ENCODE measurements at places on chromosomes 2 and 18.

GRCh38 chr2:164606557-164606956 lies 14.7 kb downstream of the GRB14 start:
- DNase-seq: no peak

DNA sequence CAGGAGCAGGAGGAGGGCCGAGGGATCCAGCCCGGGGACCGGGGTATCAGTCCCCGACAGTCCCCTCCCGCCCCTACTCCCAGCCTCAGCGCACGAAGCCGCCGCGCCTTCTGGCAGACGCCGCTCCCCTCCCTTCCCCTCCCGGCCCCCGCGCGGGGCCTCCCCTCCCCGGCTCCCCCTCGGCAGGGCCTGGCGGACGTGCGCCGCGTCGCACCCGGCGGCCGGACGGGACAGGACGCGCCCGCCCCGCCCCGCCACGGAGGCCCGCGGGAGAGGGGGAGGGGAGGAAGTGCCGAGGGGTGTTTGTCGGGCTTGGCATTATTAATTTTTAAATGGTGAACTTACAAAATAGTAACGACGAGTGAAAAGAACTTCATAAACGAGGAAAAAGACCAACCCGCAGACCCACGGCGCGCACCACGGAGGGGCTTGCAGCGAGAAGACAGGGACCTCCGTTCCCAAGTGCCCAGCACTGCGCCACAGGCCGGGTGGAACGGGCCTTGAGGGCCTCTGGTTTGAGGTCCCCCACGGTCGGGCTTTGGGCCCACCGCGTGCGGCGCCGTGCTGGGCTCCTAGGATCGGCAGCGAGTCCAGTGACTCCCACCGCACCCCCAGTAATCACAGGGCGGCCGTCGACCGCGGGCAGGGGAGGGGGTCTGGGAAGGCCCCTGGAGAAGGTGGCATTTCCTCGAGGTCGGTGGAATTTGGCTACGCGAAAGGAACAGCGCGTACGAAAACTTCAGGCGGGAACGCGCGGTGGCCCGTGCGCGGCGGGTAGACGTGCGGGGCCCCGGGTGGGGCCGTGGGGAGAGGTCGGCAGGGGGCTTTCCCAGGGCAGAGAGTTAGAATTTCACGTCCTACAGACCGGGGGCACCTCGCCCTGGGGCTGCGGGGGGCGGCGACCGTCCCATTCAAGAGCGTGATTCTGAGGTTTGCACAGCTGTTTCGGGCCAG lies 954 bp upstream of the CTDSP1 start:
- peak; percentile 78 for DNase-seq

GRCh38 chr2:218577482-218578220 lies 9.0 kb downstream of the CNOT9 start:
- no peak for DNase-seq

GRCh38 chr18:48988508-48989303 lies 37.9 kb upstream of the SMAD7 start:
- no peak for DNase-seq

DNA sequence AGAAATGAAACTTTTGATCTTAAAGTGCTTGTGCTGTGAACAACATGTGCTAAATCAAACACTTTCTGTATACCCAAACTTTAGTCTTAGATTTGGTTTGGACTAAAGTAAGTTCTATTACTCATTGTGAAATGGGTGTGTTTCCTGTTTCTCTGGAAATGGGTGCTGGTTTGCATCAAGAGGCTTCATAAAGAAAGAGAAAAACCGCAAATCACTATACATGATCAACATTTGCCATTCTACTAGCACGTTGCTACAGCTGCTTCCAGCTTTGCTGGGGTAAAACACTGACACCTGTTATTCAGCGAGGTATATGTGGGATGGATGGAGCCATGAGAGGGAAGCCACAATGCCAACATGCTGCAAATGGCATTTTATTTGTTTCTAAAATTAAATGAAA lies 547.0 kb upstream of the ACVR2A start:
- DNase-seq: no peak

DNA sequence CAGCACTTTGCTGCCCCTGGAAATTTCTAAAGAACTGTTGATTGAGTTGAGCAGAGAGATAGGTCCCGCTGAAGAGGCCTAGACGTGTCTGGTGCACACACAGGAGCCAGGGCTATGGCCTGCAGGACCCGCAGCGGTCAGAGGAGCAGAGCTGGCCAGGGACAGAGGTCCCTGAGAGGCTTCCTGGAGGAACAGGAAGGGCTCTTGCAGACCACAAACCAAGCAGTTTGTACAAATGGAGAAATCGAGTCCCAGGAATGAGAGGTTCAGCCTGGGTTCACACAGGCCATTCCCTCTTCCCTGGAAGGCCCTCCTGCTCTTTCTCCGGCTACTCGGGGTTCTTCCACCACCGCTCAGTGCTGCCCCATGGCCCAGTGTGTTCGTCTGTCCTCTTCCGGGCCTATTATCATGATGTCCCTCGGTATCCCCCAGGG lies 1.2 kb upstream of the BIN1 start:
- no peak for DNase-seq

DNA sequence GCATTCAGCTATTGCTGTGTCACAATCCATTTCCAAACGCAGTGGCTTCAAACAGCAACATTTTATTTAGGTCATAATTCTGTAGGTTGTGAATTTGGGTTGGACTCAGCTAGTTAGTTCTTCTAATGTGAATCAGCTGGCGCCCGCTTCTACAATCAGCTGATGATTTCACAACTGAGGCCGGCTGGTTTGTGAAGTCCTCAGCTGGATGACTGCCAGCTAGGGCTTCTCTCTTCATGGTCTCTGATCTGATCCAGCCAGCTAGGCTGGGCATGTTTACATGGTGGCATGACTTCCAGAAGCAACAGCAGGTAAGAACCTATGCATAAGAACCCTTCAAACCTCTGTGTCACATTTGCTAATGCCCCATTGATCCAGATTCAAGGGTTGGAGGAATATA lies 172.0 kb downstream of the SLC4A10 start:
- no peak for DNase-seq

- no peak for DNase-seq
Observed at GRCh38 chr18:57827646-57828045, 24.5 kb upstream of the ATP8B1 start.

GRCh38 chr18:3808985-3809780 lies 359.2 kb downstream of the TGIF1 start:
- DNase-seq: no peak

- peak; percentile 14 for DNase-seq
Observed at GRCh38 chr2:10331702-10332401, 29.1 kb downstream of the HPCAL1 start.

- DNase-seq: no peak
Observed at GRCh38 chr2:151280271-151280670, 9.2 kb downstream of the NMI start.

DNA sequence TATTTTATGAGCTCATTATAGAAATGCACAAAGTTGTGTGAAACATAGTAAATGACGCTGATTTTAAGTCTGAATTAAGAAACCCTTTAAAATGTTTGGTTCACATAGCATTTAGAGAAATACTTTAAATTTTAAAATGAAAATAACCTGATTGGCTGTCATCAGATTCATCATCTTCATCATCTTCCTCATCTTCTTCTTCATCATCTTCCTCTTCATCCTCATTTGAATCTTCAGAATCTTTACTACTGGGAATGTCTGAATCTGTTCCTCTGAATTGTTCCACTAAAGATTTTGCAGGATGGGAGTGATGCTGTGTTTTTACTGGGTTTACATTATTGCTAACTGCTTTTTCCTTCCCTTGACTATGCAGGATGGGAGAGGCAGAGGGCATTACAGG lies 146.1 kb upstream of the WDSUB1 start:
- DNase-seq: no peak

DNA sequence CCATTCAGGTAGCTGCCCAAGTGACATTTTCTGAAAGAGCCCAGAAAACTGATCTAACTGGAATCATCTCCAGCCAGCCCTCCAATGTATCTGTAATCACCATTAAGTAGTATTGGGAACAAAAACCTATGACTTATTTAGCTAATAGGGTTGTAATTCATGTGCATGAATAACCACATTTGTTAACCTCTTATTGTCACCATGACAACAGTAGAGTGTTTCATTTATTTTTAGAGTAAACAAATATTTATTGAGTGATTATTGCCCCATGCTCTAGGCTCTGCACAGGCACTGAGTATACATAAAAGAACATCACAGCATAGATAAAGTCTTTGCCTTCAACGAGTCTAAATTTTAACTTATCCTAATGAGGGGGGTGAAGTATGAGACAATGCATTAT lies 265.4 kb upstream of the UBE2E3 start:
- DNase-seq: no peak

GRCh38 chr2:189146553-189146952 lies 33.0 kb downstream of the COL5A2 start:
- no peak for DNase-seq

DNA sequence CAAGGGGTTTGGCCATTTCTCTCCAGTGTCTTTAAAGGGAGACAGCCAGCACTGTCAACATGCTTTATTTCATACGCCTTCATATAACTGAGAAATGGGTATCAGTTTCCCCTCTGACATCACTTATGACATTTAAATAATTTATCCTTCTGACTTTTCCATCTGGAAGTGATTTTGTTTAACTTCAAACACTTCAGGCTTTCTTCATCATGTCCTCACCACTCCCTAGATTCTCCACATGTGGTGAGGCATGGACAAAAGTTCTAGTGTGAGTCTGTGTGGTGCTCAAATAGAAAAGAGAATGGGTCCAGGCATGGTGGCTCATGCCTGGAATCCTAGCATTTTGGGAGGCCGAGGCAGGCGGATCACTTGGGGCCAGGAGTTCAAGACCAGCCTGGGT lies 158.6 kb downstream of the TXNL1 start:
- no peak for DNase-seq

GRCh38 chr2:84435345-84436025 lies 23.6 kb downstream of the SUCLG1 start:
- DNase-seq: no peak

GRCh38 chr2:145410086-145410485 lies 890.2 kb upstream of the ZEB2 start:
- no peak for DNase-seq

DNA sequence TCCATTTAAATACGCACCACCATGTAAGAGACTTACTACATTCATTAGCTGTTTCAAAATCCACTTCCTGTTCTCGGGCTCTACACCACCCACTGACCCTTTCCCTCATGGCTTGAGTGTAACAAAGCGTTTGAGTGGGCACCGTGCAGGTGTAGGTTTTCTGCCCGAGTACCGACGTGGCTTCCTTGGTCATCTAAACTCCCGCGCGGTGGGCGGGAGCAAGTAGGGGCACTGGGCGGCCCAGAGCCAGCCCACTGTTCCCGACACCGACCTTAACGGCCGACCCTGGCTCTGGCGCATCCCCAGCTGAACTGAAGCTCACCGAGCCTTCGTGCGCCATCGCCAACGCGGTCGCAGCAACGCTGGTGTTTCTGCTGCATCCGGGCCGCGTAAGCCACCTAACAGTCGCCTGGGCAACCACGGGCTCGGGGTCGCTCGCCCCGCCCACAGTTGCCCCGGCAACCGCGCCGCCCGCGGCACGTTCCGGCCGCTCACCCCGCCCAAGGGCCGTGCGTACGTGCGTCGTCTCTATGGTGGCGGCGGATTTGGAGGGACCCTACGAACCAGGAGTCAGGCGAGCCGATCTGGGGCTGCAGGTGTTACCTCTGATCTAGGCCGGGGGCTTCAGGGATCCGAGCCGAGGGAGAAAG lies at the start of the genes C2orf81 and WDR54:
Gene C2orf81 (minus strand): TSS at position 399 of the 650 bp plus-strand sequence. CDS start 59 bp downstream, at position 340.
Gene WDR54 (plus strand): TSS at position 510 of the 650 bp plus-strand sequence. CDS start 424 bp downstream, outside the sequence.
- peak; percentile 84 for DNase-seq

DNA sequence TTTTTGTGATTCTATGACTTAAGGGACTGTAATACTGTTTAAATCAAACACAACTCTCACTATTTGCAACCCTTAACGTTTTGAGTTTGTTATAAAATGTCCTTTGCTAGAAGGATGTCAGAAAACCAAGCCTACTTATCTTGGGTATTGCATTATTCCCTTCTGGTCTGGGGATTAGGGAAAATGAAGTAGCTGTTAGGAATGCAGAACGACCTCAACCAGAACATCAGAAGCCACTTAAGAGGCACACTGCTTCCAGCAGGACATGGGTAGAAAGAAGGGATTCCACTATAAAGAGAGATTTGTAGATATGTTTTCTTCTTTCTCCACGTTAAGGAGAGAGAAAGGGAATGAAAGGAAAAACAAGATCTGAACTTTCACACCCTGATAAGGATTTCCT lies 101.2 kb downstream of the SETBP1 start:
- DNase-seq: no peak

GRCh38 chr2:86706220-86706619 lies 13.9 kb upstream of the RMND5A start:
- DNase-seq: no peak

GRCh38 chr2:54763636-54764291 lies 40.3 kb downstream of the EML6 start:
- DNase-seq: peak; percentile 23

GRCh38 chr18:49006641-49007454 lies 56.1 kb upstream of the SMAD7 start:
- DNase-seq: no peak

GRCh38 chr2:8974016-8974415 lies 29.5 kb downstream of the MBOAT2 start:
- DNase-seq: no peak

- DNase-seq: no peak
Observed at GRCh38 chr2:126850940-126851339, 47.8 kb upstream of the TEX51 start.

DNA sequence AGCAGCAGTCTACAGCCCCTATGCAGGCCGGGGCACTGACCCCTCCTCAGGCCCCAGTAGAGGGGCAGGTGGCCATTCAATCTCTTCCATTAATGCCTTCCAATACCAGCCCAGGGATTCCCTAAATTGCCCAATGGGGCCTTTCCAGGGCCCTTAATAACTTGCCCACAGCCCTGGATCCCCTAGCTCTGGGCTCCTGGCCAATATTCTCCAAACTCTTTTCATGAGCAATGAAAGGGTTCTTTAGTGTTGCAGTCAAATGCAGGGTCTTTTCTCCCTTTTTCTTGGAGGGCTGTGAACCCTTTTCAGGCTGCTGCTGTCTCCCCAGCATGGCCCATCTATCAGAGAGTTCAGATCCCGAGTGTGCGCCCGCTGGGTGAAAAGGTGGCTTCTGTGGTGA lies 41.3 kb upstream of the SLC1A4 start:
- no peak for DNase-seq

DNA sequence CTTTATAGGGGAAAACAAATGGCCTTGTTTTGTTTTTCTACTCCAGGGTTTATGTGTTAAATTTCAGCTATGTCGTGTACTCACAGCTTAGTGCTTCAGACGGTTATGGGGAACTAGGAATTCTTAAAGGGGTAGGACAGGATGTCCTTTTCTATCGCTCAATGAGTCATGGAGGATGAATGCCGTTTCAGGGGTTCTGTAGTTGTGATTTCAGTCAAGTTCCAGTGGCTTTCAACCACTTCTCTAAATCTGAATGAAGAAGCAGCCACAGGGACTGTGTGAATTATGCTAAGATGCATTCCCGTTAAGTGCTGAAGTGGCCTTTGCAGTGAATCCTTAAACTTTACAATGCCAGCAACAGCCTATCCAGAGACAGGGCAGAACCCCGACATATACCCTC lies 1231.7 kb upstream of the ZEB2 start:
- DNase-seq: peak; percentile 53

DNA sequence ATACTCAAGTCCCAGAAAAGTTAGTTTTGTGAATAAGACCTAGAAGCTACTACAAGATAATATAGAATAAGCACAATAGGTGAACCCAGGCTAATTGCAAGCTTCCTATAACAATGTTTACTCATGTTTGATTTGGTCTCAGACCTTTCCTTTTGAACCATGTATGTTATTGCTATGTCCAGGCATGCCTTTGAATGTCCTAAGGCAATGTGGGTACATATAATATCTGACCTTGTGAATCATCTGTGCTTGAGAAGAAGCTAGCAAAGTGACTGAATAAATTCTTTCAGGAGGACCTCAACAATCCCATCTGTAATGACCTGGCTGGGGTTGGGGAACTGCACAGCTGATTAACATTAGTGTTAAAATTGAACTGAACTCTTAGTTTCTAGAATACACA lies 1285.9 kb upstream of the CELF4 start:
- DNase-seq: no peak

Measured in hematopoietic multipotent progenitor cell treated with erythropoietin and hydrocortisone succinate and interleukin-3 and kit ligand, for 8 days (in vitro differentiated cells).